Effector memory CD8-positive, alpha-beta T cell (primary cell): ENCODE measurements at places on chromosomes 5 and 9.

DNA sequence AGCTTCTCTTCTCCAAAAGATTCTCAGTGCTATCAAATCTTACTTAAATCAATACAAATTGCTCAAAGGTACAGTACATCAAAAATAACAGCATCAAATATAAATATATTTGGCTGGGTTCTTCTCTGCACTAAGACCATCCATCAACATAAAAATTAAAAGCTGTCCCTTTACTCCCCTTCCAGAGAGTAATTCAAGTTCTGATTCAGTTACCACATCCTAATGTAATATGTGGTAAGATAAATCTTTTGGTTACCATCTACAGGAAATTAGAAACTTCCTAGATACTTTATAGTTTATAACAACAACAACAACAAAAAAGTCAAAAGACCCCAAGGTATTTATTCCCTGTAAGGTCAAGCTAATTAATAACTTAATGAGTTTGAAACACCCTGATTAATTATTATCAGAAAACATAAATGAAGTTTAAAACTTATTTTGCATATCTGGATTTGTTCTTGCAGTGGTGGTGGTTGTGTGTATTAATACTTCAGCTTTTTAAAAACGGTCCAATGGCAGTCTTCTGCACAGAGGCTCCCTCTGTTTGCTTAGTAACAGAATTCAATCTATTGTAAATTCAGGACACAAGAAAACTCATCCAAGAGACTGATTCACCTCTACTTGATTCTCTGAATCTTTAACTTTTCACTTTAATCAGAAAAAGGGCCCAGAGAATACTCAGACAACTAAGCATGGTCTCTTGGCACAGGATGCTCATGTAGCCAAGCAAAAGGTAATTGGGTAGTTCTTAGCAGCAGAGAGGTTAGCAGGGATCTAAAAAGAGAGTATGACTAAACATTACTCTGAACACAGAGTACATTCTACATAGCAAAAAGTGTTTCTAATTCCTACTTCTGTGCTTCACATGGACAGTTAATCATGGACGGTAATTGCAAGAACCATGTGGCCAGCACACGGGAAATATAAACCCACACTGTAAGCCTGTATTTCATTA, 20.1 kb downstream of the DIAPH1 start:
- DNase-seq, result no peak

- no peak for DNase-seq
Observed at GRCh38 chr9:113711251-113711650, 164.9 kb upstream of the ZNF618 start.

GRCh38 chr5:172377856-172378255, 76.5 kb downstream of the SH3PXD2B start:
- no peak for DNase-seq

DNA sequence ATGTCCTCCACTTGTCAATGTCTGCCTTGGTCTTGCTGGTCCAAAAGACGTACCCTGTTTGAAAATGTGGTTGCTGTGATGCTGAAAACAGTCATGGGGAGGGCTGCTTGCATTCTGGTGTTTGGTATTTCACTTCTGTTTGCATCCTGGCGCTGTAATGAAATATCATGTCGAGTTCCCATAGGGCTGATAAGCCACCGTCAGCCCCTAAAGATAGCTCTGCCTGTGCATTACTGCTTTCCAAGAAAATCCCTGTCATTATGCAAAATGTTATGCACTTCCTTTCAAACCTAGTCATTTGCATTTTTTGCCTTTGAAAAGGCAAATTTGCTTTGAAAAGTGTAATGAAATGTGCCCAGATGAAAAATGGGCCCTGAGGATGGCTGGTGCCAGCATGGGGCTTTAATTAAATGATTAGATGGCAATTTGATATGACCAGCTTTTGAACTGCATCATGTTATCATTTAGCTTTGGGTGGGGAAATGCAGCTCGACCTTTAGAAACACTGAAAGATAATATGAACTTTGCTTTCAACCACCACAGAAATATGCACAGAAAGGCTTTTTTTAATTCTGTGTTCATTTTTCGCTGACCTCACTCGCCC, 374.4 kb upstream of the SGCD start:
- DNase-seq, result no peak

- DNase-seq, result no peak
Observed at GRCh38 chr9:76153339-76153738, 240.9 kb downstream of the RFK start.

DNA sequence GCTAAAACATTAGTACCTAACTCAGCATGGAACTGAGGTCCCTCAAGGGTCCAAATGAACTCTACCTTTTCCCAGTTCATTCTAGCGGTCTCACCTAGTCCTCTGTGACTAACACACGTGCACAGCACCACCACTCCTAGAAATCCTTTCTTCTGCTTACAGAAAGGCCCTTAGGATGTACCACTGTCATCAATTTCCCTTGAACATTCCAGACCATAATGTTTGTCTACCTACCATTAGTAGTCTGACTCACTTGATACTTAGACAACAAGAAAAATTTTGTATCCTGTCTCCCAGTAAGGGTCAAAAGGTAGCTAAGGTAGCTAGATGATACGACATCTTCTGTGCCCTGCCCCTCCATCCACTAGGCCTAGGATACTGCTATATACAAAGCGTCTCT, 166.6 kb downstream of the TSSK1B start:
- DNase-seq, result no peak

GRCh38 chr5:124410539-124411488, 335.6 kb downstream of the ZNF608 start:
- DNase-seq, result no peak

DNA sequence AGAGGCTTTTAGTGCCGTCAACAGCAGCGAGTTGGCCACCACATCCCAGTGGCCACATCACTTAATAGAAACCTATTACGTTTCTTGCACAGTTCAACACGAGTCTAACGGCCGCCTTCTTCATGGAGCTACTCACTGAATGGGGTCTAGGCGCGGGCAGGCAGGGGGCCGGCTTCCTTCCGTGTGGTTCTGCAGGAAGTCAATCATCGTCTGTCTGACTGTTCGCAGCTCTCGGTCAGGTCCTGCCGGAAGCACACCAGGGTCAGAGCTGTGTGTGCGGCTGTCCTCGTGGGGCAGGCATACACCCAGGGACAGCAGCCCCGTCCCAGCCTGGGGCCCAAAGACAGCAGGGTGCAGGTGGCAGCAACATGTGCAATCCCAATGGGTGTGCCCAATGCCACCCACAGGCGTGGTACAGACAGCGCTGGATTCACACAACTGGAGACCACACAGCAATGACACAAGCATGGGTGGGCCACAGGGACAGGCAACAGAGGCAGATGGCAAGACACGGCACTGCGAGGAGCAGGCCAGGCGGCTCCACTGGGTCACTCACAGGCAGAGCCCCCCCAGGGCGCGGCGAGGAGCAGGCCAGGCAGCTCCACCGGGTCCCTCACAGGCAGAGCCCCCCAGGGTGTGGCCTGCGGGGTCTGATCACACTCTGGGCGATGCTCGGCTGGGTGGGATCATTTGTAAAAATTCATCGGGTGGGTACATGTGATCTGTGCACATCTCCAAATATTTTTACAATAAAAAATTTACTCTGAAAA, 19.1 kb upstream of the LHX3 start:
- no peak for DNase-seq

DNA sequence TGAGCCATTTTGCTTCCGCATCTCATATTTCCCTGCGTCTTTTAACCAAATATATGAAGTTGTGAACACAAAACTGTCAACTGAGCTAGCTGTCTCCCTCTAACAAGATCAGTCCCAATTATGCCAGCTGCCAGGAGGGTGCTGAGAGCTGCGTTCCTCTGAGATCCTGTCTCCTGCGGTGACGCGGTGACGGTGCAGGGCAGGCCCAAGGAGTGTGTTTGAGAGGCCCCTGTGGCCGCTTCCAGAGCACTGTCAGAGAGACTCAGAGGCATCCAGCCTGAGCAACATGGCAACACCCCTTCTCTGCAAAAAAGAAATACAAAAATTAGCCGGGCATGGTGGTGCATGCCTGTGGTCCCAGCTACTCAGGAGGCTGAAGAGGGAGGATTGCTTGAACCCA, 126.3 kb upstream of the FOXD4L5 start:
- DNase-seq, result no peak

DNA sequence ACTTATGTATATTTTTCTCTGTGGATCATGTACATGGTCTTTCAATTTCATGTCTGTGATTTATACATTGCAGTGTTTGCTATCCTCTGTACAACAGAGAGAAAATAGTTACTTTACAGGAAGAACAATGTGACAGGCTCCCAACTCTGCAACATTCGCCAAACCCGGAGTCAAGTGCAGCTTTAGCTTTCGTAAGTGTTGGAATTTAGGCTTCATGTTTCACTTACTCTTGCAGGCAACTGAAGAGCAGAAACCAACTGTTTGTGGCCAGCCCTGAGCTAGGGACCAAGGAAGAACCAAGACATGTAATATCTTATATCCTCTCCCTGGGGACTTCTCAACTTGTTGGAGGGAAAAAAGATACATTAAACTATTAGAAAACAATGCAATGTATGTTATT, 147.9 kb downstream of the C5orf15 start:
- no peak for DNase-seq

GRCh38 chr5:32839106-32839505, 128.0 kb downstream of the NPR3 start:
- no peak for DNase-seq

DNA sequence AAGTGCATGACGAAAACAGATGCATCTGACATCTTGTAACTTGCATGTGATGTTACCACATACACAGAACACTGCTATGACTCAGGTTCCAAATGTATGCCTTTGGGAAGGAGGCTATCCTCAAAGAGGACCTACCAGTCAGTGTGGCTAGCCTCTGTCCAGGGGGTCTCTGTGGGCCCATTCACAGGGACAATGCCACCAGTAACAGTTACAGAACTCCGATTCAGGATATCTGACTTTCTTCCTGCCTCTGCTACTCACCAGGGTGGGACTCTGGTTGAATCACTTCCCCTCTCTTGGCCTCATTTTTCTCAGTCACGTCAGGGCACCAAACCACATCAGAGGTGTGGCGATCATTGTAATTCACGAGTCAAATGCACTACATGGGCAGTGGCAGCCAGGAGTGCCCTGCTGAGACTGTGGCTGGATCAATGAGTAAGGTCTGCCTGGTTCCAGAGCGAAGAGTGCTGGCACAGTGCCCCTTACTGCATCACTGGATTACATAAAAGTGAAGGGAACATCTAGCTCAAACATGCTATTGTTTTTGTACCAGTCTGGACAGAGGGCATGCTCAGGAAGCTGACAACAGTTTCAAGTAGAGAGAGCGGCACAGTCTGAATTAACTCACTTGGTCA, 13.2 kb downstream of the ATOX1 start:
- peak; percentile 47 for DNase-seq

DNA sequence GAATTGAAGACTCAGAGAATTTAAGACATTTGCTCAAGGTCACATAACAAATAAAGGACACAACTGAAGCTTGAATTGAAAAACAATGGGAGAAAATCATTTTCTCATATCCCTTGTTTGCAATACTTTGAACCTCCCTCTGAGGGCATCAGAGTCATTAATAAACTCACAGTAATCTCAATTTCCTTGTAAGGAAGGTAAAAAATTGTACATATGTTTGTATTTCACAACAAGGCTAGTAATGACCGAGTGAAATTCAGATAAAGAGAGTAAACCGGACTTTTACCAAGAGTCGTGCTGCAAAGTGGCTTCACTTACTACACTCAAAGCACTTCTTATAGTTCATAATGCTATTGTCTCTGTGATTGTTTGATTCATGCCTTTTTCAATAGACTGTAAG, 665.0 kb downstream of the NR2F1-AS1 start:
- no peak for DNase-seq

GRCh38 chr9:97405551-97405950, 6.3 kb upstream of the TDRD7 start:
- no peak for DNase-seq

DNA sequence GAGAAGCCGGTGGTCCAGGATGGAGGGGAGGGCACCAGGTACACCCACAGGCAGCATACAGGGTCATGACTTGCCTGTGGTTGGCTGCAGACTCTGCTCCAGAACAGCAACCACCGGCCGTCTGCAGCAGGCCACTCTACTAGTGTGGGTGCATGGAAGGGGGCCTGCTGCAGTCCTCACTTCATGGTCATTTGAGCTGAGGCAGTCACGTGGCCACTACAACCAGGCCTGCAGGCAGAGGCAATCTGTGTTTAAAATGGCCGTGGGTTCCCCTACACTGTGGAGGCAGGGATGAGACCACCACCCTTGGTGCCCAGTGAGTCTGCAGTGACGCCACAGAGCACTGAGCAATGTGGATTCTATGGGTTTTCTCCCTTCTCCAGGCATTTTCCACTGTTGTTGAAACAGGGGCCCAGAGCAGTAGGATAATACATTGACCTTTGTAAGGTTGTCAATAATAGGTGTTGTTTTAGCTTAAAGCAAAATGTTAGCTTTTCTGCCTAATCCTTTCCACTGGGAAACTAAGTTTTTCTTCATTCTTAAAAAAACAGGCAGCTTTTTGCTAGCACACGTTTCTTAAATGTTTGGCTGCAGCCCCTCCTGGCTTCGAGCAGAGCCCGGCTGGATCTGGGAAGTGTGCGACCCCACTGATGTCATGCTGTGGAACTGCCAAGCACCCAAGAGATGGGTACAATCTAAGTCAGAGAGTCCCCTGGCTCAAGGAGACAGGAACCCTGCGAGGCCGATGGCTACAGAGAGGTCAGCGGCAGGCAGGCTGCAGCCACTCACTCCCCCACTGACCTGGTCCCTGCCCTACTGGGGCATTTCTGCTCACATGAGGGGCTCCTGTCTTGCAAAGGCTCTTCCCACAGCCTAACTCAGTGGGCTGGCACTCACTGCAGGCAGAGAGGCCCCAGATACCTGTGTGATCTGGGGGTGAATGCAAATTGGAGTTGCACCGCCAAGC, 21.2 kb downstream of the GADD45G start:
- DNase-seq, result no peak

GRCh38 chr5:55865831-55866230, 14.7 kb downstream of the IL31RA start:
- DNase-seq, result no peak

GRCh38 chr5:168946363-168946762, 354.6 kb downstream of the SLIT3 start:
- DNase-seq, result no peak

GRCh38 chr5:127893232-127893631, 190.0 kb downstream of the CCDC192 start:
- DNase-seq, result no peak
